ENCODE measurements at places on chromosomes 4 and X.

DNA sequence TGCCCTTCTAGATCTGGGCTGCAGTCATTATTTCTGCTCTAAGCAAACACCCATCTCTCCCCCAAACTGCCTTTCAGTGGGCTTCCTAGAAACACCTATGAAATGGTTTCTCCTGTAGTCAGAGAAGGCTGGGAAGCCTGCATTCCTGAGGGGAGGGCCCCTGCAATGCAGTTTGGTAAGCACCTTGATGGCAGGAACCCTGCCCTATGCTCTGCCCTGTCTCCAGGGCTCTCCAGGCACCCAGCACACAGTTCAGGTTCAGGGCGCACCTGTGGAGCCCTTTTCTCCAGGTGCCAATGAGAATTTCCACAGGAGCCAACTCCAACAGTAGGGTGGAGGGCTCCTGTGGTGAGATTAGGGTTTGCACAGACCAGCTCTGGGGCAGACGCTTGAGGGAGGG lies 69.1 kb upstream of the FBXW7 start:
- DNase-seq = no peak

- no peak for DNase-seq
Measured at GRCh38 chr4:188619456-188620149, 480.4 kb downstream of the TRIML1 start.

GRCh38 chr4:55439023-55439422 lies 43.3 kb downstream of the TMEM165 start:
- no peak for DNase-seq

- DNase-seq = no peak
Measured at GRCh38 chr4:165481053-165481835, 102.4 kb downstream of the CPE start.

GRCh38 chr4:10575414-10575813 lies 109.2 kb downstream of the CLNK start:
- no peak for DNase-seq

GRCh38 chr4:147733716-147734344 lies 1.9 kb downstream of the ARHGAP10 start:
- DNase-seq = no peak

- no peak for DNase-seq
Measured at GRCh38 chrX:46733226-46733625, 25.7 kb downstream of the SLC9A7 start.

DNA sequence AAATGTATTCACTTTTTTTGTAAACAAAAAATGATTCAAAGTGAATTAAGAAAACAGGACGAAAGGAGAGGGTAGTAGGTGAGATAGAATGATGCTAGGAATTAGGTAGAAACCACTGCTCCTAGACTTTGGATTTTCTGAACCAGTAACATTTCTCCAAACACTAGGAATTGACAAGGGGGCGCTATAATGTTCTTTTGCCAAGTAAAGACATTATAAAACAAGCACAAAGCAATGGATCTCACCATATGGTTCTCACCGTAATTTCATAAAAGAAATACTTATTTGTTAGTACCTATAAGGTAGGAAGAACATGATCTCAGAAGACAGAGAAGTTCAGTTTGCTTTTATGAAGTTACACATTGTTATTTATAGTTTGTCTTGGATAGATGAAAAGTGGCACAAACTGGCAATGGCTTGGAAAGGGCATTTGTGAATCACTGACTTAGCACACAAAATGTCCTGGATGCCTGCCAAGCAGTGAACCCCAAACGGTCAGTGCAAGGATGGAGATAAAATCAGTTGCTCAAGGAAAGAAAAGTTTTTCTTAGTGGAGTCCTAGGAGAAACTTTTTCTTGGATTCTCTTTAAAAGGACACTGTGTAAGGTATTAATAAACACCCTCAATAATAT lies 8.1 kb upstream of the TBC1D1 start:
- no peak for DNase-seq

DNA sequence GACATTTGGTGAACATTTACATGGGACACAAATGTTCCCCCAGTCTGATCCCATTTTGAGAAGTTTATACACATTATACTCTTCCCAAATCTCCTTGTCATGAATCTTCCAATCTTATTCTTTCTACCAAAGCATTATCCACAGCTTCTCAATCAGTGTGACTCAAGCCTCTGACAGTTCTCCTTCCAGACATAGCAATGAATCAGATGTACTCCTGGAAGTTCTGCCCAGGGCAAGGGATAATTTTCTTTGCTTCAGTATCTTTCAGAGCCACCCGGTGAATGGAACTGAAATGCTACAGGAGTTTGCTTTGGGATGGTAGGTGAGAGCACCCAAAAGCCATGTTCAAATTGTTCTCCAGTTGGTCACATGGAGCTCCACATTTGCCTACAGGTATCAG lies 145.5 kb downstream of the ANXA5 start:
- DNase-seq = no peak
